Activated CD8-positive, alpha-beta memory T cell treated with anti-CD3 and anti-CD28 coated beads for 24 hours (primary cell): ENCODE measurements at places on chromosomes 3 and 15.
A peak's percentile ranks its signal among the peaks of the same experiment; 100 is the strongest.

DNA sequence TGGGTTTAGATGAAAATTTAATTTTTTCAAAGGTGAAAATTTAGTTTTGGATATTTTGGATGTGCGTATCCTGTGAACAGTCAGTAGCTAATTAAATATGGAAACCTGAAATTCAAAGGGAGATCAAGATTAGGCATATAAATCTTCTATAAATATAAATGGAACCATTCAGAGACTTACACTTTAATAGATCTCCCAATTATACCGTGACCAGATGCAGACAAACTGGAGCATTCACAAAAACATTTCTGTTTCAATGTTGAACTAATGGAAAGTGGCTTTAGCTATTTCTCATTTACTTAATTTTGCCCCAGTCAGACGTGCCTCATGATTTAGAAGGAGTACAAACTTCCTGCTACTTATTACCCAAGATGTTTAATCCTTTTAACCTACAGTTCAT is 29.1 kb upstream of the POU1F1 start:
- DNase-seq = no peak

- no peak for DNase-seq
Observed at GRCh38 chr15:55319537-55320237, 665 bp downstream of the PIGB start.

DNA sequence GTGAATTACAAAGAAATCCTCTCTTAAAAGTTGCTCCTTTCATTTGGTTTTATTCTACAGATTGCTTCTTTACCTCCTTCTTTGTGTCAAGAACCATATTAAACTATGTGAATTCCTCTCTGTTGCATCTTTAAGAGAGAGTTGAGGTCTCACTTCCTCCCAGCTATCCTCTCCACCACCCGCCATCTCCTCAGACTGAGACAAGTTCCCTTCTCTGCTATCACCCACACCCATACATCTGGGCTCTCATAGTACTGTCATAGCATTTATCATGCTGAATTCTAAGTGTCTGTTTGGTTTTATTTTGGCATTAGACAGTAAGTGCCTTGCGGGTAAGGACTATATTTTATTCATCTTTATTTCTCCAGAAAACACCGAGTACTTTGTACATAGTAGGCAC is 54.2 kb downstream of the B3GALNT1 start:
- DNase-seq = no peak

- no peak for DNase-seq
Observed at GRCh38 chr3:149167898-149168297, 38.5 kb downstream of the HPS3 start.

- DNase-seq = no peak
Observed at GRCh38 chr15:95459273-95459672, 871.2 kb upstream of the NR2F2 start.

DNA sequence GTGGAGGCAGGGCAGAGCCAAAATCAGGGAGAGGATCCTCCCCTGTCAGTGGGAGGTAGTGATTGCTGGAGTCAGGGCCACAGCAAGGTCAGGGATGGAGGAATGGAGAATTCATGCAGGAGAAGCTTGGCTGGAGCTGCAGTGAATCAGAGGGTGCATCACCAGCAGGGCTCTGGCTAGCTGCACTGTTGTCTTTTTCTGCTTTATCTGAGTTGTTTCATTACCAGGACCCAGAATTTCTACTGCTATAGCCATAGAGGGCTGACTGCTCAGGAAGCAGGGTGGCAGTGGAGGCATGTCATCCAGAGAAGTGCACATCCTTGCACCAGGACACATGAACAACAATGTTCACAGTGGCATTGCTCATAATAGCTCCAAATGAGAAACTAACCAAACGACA is 113.5 kb upstream of the GALNT15 start:
- no peak for DNase-seq

- no peak for DNase-seq
Observed at GRCh38 chr3:13587442-13587841, 38.5 kb downstream of the FBLN2 start.

GRCh38 chr3:119319311-119319710 is 25.1 kb downstream of the ARHGAP31 start:
- no peak for DNase-seq

GRCh38 chr3:123328851-123329635 is 119.8 kb downstream of the ADCY5 start:
- peak; percentile 92 for DNase-seq

GRCh38 chr15:58269455-58270414 is 131.6 kb downstream of the AQP9 start:
- peak; percentile 63 for DNase-seq

- DNase-seq = no peak
Observed at GRCh38 chr3:127731546-127732289, 59.0 kb downstream of the ABTB1 start.

DNA sequence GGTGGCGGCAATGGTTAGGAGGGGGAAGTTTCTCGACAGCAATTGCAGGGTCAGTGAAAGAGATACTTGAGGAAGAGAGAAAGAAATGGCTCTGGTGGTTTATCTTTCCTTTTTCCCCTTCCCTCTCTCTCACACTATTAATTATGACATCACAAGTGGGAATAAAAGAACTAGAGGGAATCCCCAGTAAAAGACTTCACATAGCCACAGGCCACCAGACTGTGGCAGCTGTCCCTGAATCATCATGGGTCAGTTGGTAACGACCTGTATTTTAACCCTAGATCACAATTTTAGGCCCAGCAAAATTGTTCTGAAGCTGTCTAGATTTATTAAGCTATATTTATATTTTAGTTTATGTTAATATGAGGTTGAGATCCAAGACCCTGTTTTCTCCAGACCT is 40.3 kb downstream of the MBNL1 start:
- no peak for DNase-seq
